ENCODE measurements at places on chromosomes 3 and 15.

- DNase-seq: no peak
These were observed 1.4 kb downstream of the TMC3 start for GRCh38 chr15:81372575-81372974.

- no peak for DNase-seq
These were observed 849 bp downstream of the RRP9 start for GRCh38 chr3:51940648-51941462.

GRCh38 chr15:98727115-98728040 is 79.0 kb downstream of the IGF1R start:
- DNase-seq: no peak

GRCh38 chr3:196941729-196942225 is 551 bp downstream of the NCBP2 start:
- peak; percentile 54 for DNase-seq

GRCh38 chr3:2375376-2375775 is 276.7 kb downstream of the CNTN4 start:
- DNase-seq: no peak

- no peak for DNase-seq
These were observed 21.5 kb downstream of the MRPS25 start for GRCh38 chr3:15043408-15044171.

- no peak for DNase-seq
These were observed 37.5 kb downstream of the FEM1B start for GRCh38 chr15:68315035-68315434.

- peak; percentile 68 for DNase-seq
These were observed 1.5 kb downstream of the ARHGEF3 start for GRCh38 chr3:56800130-56800831.

DNA sequence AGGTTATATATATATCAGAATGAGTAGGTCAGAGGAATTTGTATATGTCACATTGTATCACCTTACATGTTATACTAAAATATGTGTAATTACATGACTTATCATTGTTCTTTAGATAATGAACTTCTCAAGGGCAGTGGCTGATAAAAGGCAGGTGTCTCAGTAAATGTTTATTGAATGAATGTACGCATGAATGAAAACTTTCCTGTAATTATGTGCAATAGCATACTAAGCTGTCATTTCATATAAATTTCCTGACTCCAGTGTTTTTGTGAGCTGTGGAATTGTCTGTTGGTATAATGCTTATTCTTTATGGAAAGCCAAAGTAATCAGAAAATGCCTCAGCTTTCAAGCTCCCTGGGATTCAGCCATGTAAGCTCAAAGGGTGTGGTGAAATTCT is 4.2 kb downstream of the TBC1D23 start:
- no peak for DNase-seq

- peak; percentile 20 for DNase-seq
These were observed 196.8 kb upstream of the MBNL1 start for GRCh38 chr3:152071924-152072323.

GRCh38 chr3:118167571-118167970 is 867.1 kb downstream of the IGSF11 start:
- DNase-seq: no peak

GRCh38 chr15:31230630-31231485 is 95.8 kb upstream of the KLF13 start:
- peak; percentile 80 for DNase-seq

GRCh38 chr3:184380185-184380626 is 352 bp downstream of the CHRD start:
- DNase-seq: no peak

DNA sequence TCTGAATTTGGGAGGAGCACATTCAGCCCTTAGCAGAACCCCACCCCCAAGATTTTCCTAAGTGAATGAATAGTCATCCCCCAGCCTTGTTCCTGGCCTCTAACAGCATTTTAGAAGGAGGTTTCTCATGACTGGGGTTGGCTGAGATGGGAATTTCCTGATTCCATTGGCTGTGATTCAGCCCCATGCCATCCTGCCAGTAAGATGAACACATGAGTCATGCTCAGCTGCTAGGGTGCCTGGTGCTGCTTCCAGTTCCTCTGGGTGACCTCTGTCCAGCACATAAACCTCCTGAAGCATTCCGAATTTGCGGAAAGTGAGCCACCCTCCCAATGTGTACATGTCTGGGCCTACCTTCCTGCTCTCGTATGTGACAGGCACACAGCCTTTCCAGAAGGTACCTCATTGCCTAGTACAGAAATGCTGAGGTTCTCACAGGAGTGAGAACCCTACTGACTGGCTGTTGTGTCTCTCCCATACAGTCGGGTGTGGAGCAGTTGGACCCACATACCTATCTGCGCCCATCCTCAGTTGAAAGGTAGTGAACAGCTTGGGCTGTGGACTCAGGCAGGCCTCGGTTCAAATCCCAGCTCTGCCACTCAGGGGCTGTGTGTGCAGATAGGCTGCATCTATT is 91.7 kb downstream of the APBA2 start:
- DNase-seq: no peak

DNA sequence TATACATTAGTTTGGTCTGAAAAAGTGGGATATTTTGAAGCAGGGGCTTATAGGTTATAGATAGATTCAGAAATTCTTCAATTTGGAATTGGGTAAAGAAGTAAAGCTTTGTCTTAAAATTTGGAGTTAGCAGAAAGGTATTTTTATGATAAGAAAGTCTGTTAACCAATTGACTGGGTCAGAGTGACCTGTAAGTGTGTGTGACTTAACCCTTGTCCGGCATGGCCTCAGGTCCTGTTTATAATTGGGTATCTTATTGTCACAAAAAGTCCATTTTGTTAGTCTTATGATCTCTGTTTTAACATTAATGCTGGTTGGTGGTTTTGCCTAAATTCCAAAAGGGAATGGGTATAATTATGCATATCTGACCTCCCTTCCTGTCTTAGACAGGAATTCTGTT is 444.2 kb upstream of the NAALADL2 start:
- no peak for DNase-seq

DNA sequence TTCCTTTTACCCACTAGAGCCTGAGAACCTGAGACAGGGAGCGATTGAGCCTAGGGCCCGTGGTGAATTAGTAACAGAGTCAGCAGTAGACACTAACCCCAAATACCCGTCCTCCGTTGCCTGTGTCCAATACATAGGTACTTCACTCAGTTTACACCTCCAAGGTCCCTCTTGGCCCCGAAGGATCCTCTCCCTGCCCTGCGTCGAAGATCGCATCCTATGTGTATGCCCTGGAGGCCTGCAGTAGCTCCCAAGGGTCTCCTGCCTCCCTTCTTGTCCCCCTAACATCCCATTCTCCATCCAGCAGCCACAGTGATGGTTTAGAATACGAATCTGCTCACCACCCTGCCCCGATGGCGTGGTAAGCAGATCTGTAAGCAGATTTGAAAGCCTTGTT is 67.0 kb downstream of the ISG20 start:
- DNase-seq: no peak

- no peak for DNase-seq
These were observed 1.2 kb downstream of the TMIE start for GRCh38 chr3:46702246-46703012.

- no peak for DNase-seq
These were observed 6.9 kb downstream of the KIF7 start for GRCh38 chr15:89648106-89649012.

GRCh38 chr3:64318668-64319271 is 93.5 kb upstream of the PRICKLE2 start:
- no peak for DNase-seq

- DNase-seq: no peak
These were observed 25.7 kb downstream of the TKT start for GRCh38 chr3:53230041-53230621.

DNA sequence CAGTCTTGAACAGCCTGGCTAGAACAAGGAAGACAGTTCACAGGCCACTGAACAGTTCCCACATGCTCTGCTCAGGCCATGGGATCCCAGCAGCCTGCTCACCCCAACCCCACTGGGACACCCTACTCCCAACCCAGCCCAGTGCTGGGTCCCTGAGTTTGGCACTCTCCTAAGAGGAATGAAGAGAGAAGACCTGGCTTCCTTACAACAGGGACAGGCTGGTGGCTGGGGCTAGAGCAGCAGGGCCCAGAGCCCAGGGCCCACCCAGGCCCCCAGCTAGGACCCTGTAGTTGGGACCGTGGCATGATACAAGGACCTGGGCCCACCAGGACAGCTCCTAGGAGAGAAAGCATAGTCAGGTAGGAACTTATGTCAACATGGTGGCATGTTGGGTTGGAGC is 43.4 kb downstream of the SEMA3G start:
- no peak for DNase-seq

GRCh38 chr15:92780843-92781242 is 119.3 kb upstream of the CHD2 start:
- DNase-seq: no peak

GRCh38 chr3:127790882-127791183 is 31.5 kb downstream of the MGLL start:
- DNase-seq: no peak

- no peak for DNase-seq
These were observed 70.5 kb upstream of the CCDC39 start for GRCh38 chr3:180749796-180750195.

GRCh38 chr3:4551051-4551711 is 58.0 kb downstream of the ITPR1 start:
- DNase-seq: no peak

GRCh38 chr15:86432861-86433260 is 353.2 kb downstream of the AGBL1 start:
- DNase-seq: no peak

- no peak for DNase-seq
These were observed 62.2 kb downstream of the TLNRD1 start for GRCh38 chr15:81062937-81063336.

- no peak for DNase-seq
These were observed 3.3 kb downstream of the PPP4R2 start for GRCh38 chr3:72999951-73000350.

GRCh38 chr3:5317557-5317956 is 130.1 kb downstream of the EDEM1 start:
- DNase-seq: no peak

DNA sequence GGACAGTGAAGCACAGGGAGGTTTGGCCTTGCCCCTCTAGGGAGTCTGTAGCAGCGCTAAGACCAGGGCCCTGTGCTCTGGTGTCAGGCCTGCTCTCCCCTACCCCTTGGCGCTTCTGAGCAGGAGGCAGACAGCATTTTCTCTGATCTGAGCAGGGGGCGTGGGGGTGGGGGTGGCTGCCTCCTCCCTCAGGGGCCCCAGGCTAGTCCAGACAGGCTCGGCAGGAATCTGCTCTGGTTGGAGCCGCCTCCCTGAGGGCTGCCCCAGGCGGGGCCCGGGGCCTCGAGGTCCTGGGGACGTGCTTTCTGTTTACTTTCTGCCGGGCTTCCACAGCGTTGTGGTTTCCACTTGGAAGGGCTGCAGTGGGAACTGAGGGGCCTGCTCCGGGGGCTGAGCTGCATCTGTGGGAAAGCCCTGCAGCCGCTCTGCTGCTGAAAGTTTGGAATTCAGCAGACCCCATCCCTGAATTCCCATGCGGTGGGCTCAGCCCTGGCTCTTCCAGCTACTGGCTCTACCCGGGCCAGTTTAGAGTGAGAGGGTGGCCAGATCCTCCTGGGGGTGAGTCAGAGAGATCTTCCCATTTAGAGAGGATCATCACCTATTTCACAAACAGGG is 105.4 kb downstream of the LINGO1 start:
- no peak for DNase-seq

GRCh38 chr3:28328188-28329151 is 20.1 kb upstream of the ZCWPW2 start:
- DNase-seq: no peak

- DNase-seq: no peak
These were observed 83.1 kb upstream of the SLC4A7 start for GRCh38 chr3:27567251-27567650.

DNA sequence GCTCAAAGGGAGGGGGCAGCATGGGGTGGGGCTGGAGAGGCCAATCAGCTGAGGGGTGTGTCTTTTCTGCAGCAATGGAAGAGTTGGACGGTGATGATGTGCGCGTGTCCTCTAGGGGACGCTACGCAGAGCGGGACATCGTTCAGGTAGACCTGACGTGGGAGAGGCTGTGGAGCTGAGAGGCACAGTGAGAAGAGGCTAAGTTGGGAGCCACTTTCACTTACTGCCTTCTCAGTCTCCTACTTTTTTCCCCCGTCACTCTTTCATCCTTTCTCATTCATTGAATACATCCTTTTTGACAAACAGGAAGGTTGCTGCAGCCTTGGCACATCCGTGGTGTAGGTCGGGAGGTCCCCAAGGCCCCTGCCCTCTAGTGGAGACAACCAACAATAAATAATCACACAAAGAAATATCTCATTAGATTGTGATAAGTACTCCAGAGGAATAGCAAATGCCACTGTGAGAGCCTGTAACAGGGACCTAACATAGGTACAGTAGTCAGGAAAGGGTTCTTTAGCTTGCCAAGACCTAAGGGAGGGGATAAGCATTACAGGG is 4.4 kb upstream of the BRPF1 start:
- peak; percentile 61 for DNase-seq

GRCh38 chr15:94691169-94691568 is 459.8 kb downstream of the MCTP2 start:
- no peak for DNase-seq
